ENCODE measurements at places on chromosomes 3 and 15. TPM values are rescaled to one million over a fixed set of nuclear protein-coding genes. Genes with fewer than 3 reads are reported as not detected.

- DNase-seq = no peak
These were observed 102.4 kb downstream of the ARRDC4 start for GRCh38 chr15:98062869-98063268.

DNA sequence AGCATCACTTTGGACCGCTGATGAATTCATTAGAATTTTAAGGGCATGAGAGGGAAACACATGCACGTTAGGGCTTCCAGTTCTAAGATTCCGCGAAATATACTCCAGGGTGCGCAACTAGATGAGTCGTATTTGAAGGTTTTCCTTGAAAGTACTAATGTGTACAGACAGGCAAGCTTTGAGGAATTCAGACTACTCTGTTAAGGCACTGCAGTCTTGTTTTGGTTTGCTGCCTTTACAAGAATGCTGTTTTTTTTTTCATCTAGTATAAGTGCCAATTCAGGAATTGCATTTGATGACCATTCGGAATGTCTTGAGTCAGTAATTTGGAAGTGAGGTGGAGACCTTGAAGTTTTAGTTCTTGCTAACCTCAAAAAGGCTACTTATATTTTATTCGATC, 19.1 kb downstream of the TRNT1 start:
- DNase-seq = no peak

Gene NEK11
- 40.4 TPM for total RNA-seq

DNA sequence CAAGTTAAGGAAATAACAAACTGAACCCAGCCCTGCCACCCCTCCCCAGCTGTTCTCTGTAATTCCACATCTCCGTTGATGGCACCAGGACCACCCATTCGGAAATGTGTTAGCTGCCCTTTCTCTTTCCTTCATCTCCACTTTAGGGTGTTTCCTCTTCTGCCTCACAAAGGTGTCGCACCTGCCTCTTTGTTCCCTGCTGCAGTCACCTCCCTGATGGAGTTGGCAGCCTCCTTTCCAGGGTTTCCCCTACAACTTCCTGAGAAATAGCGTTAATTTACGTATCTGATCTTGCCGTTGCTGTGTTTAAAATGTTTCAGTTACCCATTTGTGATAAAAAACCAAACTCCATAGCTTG, 57.3 kb downstream of the GPR171 start:
- no peak for DNase-seq

DNA sequence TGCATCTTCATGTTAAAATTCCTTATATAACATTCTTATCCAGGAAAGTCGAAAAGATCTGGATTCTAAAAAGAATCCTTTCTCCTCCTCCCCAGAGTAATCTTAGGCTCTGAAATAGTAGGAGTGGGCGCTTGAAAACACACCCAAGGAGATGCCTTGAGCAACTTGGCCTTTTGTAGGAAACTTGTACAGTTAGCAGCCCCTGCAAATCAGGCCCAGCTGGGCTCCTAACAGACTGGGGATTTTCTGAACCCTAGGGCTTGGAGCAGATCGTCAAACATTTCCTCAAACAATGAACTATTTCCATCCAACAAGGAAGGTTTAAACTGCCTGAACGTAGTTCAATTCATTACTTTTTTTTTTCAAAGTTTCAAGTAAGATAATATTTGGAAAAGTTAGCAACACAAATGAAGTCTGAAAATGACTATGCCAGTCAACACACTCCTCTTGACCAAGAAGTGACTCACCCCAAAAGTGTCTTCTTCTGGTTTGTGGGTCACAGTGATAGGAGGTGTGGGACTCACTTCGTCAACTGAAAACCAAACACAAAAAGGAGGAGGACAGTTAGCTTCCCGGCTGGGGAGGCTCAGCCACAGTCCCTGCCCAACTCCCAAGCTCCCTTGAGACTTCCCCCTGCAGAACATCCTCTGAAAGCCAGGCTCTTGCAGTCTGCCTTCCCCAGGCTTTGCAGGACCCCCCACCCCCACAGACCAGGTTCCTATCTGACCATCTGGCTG, 129.7 kb downstream of the NTRK3 start:
- DNase-seq = no peak

DNA sequence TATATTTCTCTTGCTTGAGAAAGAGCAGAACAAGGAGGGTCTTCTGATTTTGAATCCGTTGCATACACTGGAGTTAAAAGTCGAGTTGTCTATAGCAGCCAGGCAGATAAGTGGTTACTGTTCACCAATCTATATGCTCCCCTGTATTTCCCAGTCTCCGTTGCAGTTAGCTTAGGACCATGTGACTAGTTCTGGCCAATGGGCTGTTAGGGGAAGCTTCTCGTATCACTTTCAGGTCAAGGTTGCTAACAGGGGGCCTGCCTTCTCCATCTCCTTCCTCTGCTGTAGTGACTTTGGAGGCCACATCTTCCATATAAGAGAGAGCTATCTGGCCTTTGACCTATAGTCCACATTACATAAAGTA, 188.5 kb upstream of the KBTBD8 start:
- no peak for DNase-seq

DNA sequence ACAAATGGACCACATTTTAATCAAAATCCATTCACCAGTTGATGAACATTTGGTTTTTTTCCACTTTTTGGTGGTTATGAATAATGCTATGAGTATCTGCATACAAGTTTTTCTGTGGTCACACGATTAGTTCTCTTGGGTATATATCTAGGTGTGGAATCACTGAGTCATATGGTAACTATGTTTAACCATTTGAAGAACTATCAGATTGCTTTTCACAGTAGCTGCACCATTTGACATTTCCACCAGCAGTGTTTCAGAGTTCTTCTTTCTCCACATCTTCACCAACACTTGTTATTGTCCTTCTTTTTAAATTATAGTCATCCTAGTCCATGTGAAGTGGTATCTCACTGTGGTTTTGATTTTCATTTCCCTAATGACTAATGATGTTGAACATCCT, 33.3 kb upstream of the ATG7 start:
- DNase-seq = no peak

DNA sequence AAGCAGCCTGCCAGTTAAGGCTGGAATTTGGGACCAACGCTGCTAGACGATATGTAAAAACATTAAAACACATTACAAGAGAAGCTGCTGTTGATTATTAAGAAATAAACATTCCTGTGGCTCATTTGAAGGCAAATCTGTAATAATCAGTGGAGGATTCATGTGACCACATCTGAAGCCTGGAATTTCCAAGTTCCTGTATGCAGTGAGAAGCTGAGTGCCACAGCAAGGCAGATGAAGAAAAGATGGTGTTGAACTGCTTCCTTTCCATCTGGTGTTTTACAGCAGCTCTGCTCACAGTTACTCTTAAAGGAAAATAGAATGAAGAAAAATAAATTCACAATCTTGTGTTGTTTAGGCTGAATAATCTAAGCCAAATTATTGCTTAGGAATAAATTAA, 139.3 kb upstream of the ROBO2 start:
- no peak for DNase-seq

- no peak for DNase-seq
These were observed 9.2 kb downstream of the PLSCR4 start for GRCh38 chr3:146241523-146242240.

DNA sequence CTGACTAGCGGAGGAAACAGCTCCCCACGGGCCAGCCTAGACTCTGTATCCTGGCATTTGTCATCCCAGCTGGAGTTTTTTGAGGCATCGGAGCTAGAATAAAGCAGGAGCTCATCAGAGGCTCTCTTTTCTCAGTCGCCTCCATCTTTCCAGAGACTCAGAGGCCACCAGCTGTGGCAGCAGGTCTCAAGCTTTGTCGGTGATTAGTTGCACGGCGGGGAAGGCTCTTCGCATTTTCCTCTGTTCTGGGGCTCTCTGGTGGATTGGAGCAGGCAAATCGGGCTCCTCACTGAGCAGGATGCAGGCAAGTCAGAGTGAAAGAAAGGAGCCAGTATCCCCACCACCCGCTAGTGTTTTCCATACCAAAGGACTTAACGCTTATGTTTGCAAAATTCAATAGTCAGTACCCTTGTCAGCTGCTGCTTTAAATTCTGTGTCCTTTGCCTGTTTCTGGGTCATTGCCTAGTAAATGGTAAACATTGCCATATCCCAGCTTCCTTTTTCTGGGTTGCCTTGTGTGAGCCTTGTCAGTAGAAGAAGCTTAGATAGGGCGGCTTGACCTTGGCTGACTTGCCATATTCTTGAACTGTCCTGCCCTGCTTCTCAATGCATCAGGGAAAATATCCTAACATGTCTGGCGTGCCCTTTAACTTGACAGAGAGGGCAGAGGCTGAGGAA, 127.1 kb downstream of the PTPRG start:
- DNase-seq = no peak

GRCh38 chr15:88571852-88572259, 25.4 kb upstream of the DET1 start:
- DNase-seq = no peak

DNA sequence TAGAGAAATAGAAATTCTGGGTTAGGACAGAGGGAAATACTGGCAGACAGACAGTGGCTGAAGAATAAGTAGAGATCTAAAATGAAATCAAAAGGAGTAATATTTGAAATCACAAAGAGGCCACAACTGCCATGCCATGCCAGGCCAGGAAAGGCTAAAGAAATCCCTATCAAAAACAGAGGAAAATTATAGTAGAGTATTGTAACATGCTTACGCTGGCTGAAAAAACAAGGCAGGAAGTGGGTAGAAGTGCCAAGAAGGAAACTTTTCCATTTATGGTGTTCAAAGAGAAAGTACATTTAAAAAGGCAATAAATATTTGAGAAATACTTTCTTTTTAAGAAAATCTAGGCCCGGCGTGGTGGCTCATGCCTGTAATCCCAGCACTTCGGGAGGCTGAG, 415.7 kb downstream of the PLCL2 start:
- no peak for DNase-seq

- no peak for DNase-seq
These were observed 98.6 kb downstream of the MYRIP start for GRCh38 chr3:39907981-39908380.

GRCh38 chr3:48678056-48678455, 7.7 kb downstream of the NCKIPSD start:
- no peak for DNase-seq

GRCh38 chr3:49020330-49021212, 1.4 kb upstream of the NDUFAF3 start:
- DNase-seq = peak; percentile 93

Gene CIDEC
- total RNA-seq = not detected

- DNase-seq = no peak
These were observed 15.3 kb upstream of the PTPN23 start for GRCh38 chr3:47365213-47366153.

- peak; percentile 41 for DNase-seq
These were observed 27.6 kb upstream of the LIMD1 start for GRCh38 chr3:45566951-45567411.

Gene CLEC3B
- total RNA-seq = 29.0 TPM

DNA sequence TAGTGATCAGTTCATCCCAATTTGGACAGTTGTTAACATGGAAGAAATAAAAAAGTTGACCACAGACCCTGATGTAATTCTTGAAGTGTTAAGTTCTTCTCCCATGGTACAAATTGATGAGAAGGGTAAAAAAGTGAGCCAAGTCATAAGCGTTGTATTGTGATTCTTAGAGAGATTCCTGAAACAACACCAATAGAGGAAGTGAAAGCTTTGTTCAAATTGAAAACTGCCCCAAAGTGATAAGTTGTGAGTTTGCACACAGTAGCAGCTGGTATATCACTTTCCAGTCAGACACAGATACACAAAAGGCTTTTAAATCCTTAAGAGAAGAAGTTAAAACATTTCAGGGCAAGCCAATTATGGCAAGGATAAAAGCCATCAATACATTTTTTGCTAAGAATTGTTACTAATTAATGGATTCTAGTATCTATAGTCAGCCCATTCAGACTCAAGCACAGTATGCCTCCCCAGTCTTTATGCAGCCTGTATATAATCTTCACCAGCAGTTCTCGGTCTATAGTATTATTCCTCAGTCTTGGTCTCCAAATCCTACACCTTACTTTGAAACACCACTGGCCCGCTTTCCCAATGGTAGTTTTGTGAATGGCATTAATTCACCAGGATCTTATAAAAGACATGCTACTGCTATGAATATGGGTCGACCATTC, 38.2 kb downstream of the CDIN1 start:
- no peak for DNase-seq

Gene TRIM71
- total RNA-seq = 4.2 TPM

DNA sequence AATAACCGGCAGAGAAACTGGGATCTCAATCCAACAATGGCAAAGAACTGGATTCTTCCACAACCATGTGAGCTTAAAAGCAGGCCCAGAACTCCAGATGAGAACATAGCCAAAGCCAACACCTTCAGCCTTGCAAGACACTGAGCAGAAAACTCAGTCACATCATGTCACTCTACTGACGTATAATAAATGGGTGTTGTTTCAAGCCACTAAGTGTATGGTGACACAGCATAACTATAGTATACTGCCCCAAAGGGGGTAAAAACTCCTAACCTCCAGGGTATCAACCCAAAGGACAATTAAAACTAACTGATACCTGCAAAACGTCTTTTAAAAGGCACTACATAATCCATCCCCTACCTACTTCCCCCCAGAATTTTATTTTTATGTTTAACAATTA, 69.5 kb downstream of the TRANK1 start:
- DNase-seq = no peak

- DNase-seq = no peak
These were observed 42.4 kb downstream of the SEC22A start for GRCh38 chr3:123244128-123244527.

- DNase-seq = no peak
These were observed 156.4 kb downstream of the TP63 start for GRCh38 chr3:189787632-189788031.

Gene GOLGA6L7
- not detected for total RNA-seq

Gene MYO5C
- 59.9 TPM for total RNA-seq

DNA sequence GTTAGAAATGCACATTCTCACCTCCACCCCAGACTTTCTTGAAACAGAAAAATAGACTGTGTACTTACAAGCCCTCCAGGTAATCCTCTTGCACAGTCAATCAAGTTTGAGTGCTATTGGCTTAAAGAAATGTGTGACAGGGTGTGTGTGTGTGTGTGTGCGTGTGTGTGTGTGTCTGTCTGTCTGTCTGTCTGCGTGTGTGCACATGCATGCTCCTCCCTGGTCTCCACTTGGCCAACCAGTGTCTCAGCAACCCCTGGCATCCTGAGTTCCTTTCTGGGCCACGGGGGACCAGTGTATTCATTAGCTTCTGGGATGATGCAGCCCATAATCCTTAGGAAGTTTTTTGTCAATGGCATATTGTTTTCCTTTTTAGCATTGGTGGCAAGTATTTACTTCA, 128.8 kb upstream of the IL12A start:
- no peak for DNase-seq

- no peak for DNase-seq
These were observed 72.0 kb downstream of the TFDP2 start for GRCh38 chr3:142077155-142077858.

DNA sequence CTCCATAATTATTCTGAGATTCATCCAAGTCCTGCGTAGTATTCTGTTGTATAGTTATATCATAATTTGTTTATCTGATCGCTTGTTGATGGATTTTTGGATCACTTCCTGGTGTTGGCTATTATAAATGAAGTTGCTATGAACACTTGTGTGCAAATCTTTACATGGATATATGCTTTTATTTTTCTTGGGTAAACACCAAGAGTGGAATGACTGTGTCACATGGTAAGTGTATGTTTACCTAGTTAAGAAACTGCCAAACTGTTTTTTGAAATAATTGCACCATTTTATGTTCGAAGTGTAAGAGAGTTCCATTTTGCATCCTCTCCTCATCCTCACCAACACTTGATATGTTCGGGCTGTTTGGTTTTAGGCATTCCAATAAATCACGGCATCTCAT, 360.4 kb upstream of the FRG2C start:
- no peak for DNase-seq

Gene TMOD3
- total RNA-seq = 80.6 TPM

Data from upper lobe of left lung (tissue), 6 donors.